ENCODE measurements at places on chromosomes 12 and 14.

DNA sequence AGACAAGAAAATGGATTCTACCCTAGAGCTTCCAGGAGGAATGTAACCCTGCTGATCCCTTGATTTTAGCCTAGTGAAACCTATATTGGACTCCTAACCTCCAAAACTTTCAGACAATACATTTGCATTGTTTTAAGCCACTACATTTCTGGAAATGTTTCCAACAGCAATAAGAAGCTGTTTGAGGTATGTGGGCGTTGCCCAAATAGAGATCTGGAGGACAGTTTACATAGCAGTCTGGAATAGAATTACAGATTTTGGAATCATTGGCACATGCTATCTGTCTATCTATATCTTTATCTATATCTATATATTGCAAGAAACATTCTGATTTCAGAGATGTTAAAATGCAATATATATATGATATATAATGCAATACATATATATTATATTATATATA lies 42.4 kb upstream of the EGLN3 start:
- DNase-seq = no peak

DNA sequence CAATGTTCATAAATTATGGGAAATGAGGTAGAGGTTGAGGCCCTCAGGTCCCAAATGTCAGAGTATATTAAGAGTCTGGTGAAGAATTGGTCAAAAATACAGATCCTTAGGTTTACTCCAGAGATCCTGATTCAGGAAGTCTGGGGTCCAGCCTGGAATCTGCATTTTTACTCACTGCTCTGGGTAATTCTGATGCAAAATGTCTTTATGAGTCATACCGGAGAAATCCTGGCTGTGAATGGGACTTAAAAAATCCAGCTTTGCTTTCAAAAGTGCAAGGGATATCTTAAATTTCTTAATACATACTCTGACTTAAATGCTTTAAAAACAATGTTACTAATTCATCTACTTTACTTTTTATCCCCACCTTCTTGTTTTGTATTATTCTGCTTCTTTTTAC lies 74.5 kb downstream of the FERMT2 start:
- peak; percentile 83 for DNase-seq

DNA sequence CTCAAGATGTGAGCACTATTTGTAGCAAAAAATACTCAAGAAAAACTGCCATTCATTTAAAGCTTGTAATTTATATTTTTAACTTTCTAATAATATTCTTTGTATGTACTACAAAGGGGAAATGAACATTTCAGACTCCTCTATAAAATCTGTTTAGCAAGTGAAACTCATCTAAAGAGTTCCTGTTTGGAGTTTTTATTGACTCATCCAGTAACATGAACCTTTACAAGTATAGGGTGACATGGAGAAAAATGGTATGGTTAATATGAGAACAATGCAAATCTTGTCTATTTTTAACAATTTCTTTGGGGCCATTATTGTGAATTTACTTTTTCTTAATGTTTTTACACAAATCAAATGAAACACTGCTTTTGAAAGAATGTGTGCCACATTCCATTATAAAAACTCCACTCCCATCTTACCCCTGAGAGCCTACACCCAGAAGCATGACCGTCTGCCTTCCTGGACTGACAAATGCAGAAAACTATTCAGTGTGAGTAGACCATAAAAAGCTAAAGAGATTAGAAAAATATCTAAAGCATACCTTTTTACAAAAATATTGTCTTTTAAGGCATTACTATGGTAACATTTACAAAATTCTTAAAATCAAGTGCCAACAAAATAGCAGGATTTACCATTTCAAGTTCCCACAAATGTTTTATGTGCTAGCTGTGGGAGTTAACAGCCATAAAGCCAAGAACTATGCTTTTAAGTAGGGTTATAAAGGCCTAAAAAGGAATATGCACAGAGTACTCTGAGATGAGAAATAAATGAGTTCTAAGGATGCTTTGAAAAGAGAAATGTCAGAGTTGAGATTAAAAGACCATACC lies 144.0 kb downstream of the ADAMTS20 start:
- DNase-seq = peak; percentile 50

GRCh38 chr14:85058150-85058549 lies 471.8 kb upstream of the FLRT2 start:
- no peak for DNase-seq

- DNase-seq = no peak
Observed at GRCh38 chr14:21860172-21860571, 186.6 kb upstream of the OR4E1 start.

DNA sequence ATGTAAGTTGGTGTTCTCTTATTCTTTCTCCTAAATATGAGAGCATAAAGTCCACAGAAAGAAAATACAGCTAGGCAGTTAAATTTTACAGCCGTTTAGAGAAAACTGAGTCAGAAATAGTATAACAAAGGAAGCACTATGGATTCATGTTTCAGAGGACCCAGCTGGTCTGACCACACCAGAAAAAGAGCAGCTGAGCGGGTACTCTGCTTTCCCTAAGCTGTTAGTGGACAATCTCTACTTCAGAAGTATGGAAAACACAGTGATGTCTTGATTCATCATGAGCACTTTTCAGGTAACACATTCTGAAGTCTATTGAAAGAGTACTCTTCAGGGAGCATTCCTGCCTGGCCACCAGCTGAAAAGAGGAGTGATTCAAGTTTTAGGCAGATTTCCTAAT lies 12.4 kb downstream of the PPM1H start:
- peak; percentile 29 for DNase-seq

DNA sequence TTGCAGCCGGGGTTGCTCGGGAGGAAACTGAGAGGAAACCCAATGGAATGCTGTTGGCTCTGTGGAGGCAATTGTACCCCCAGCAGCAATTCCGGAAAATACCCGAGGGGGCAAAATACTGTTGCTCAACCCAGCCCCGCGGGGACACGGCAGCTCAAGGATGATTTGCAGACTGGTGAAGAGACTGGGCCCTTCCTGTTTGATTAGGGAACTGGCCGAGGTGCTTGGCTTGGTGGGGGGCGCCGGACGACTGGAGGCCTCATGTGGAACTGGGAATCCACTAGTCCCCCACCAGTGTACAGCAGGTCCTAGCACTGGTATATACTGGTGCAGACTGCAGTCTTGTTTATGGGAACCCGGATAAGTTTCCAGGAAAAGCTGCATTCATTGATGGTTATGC lies 10.3 kb upstream of the RNASE12 start:
- DNase-seq = no peak

- DNase-seq = no peak
Observed at GRCh38 chr12:87096082-87096585, 839.9 kb upstream of the MGAT4C start.

GRCh38 chr12:52515927-52516831 lies 4.0 kb downstream of the KRT5 start:
- DNase-seq = peak; percentile 23

GRCh38 chr12:87667378-87667777 lies 361.8 kb downstream of the C12orf50 start:
- no peak for DNase-seq

- peak; percentile 20 for DNase-seq
Observed at GRCh38 chr12:101685092-101685491, 12.3 kb upstream of the CHPT1 start.
